ENCODE measurements at places on chromosomes 12 and 14. TPM values are rescaled to one million over a fixed set of nuclear protein-coding genes. Genes with fewer than 3 reads are reported as not detected.

DNA sequence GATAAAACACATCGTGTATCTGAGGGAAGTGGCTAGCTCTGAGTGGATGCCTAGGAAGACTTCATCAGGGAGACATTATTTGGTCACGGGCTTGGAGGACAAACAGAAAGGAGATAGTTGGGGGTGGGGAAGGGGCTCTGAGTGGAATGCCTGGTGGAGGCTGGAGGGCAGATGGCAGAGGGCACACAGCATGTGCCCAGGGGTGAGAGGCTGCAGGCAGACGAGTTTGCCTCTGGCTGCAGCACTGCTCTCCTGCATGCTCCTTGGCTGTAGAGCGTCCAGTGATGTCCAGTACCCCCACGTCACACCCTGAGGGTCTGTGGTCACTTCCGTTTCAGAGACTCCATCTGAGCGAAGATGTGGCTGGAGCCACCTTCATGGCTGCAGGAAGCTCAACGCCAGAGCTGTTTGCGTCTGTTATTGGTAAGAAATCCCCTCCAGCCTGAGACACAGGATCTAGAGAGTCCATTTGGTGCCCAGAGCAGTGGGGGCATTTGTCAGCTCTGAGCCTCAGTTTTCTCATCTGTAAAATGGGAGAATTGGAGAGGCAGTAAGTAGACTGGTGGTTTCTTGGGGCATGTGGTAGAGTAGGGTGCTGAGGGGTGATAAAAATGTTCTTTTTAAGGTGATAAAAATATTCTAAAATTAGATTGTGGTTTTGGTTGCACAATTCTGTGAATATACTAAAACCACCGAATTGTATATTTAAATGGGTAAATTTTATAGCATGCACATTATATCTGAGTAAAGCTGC, 71.7 kb upstream of the RIN3 start:
- DNase-seq, result no peak

- DNase-seq, result no peak
Measured at GRCh38 chr12:119730381-119730780, 62.4 kb downstream of the PRKAB1 start.

DNA sequence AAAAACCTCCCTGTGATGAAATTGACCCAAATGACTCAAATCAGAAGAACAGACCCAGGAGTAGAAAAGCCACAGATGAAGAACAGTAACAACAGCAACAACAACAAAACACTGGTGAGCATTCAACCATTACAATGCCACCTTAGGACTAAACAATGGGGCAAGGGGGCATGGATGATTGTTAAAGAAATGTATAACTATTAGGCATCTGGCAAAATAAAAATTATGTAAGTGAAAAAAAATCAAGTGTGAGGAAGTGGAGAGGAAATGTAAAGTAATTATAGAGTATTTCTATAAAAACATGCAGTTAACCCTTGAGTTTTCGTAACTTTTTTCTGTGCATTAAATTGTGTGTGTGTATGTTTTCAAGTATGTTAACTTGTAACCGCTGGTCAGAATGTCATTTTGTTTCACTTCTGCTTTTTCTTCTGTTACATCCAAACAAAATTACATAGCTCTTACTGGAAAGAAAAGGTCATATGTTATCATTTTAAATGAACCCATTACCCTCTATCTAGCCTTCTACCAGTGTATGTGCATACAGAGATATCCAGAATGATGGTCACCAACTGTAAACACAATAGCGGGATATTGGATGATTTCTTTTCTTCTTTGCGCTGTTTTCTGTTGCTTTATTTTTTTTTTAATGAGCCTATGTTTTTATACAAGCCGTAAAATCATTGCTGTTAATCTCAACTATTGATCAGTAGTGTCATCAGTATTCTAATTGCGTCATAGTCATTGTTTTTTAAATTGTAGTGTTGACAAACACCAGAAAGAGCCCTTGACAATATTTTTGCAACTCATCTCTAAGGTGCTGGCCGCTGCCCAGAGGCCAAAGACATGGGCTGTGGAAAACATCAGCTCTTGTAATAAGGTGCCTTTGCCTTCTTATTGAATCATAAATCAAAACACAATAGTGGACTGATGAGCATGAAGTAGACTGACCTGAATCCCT, 170.6 kb downstream of the CRADD start:
- no peak for DNase-seq

- DNase-seq, result no peak
Measured at GRCh38 chr14:52283099-52283498, 15.6 kb downstream of the PTGDR start.

DNA sequence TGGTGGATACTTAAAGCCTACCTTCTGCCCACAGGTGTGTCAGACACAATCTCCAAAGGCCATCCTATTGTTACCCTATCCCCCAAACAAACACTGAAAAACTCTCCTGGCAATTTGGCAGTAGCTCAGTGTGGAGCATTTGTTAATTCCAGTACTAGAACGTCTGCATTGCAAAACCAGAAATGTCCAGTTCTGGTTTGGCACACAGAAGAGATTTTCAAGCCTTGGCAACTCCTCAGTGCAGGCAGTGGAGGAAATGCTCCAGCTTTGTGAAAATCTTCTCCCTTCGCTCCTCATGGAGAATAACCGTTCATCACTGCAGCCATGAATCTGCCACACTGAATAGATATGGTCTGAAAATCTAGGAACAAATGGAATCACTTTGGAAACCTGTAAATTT, 5.3 kb upstream of the SOCS2 start:
- DNase-seq, result no peak

- DNase-seq, result no peak
Measured at GRCh38 chr14:35532783-35533356, 1.1 kb upstream of the INSM2 start.

DNA sequence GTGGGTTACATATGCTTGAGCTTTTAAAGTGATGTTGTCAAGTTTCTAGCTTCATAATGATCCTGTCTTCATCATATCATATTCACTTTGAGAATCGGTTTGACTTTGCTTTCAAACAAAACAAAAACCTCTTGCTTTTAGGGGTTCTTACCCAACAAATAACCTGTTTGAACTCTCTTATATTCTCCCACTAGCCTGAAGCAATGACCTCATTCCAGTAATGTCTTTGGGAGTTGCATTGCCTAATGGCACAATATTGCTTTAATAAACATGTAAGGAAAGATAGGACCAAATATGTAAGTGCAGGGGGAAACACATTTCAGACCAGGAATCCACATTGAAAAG, 27.7 kb downstream of the WBP11 start:
- DNase-seq, result no peak

DNA sequence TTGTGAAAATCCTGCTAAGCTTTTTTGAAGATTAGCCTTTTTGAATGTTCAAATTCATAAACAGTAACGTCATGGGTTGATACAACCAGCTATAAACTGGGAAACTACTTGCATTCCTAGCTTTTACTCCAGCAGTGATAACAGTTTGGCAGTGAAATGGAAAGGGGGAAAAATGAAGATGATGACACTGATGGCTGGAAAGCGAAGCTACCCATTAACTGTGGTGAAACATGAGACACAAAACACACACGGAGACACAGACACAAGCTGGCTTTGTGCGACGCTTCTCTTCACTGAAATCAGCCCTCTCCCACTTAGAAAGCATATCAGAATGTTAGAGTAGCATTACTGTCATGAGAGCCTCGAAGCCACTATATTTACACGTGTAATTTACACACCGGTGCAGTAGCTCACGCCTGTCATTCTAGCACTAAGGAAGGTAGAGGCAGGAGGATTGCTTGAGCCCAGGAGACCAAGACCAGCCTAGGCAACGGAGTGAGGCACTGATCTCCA, 15.7 kb downstream of the VPS37B start:
- DNase-seq, result no peak

- DNase-seq, result no peak
Measured at GRCh38 chr12:9784326-9784725, 23.6 kb upstream of the CD69 start.

DNA sequence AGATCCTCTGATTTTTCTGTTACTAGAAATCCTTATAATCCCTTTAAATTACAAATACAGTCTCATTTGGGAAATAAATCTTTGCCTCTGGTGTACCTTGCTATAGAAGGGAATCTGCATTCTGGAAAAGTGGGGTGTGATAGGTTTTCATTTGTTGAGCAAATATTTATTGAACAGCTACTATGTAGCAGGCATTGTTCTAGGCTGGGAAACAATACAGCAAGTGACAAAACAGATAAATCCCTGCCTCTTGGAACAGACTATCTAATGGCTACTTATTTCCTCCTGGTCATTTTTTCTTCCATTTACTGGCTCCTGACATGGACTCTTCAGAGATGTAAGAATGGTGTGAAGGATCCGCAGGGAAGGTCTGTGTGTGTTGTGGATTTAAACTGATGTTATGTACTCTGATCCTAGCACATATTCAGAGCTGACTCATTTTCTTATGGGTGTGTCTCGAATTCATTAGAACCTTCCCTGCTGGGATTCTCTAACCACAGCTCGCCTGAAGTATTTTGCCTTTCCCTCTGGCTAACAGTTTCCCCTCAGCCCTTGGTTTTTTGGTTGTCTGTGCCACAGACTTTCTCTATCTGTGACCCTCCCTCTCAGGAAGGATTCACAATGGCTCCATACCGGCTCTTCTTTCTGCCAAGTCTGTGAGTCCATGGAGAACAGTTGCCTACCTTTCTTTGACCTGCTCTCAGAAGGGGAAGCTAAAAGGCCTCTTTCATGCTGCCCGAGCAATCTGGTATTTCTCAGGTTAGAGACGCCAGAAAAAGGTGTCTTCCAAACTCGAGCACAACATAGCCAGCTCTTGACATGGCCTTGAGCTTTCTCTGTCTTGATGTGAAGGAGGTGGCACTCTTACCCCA, 53.7 kb downstream of the TMTC2 start:
- DNase-seq, result no peak

GRCh38 chr14:95156161-95157047, 925 bp downstream of the DICER1 start:
- no peak for DNase-seq

DNA sequence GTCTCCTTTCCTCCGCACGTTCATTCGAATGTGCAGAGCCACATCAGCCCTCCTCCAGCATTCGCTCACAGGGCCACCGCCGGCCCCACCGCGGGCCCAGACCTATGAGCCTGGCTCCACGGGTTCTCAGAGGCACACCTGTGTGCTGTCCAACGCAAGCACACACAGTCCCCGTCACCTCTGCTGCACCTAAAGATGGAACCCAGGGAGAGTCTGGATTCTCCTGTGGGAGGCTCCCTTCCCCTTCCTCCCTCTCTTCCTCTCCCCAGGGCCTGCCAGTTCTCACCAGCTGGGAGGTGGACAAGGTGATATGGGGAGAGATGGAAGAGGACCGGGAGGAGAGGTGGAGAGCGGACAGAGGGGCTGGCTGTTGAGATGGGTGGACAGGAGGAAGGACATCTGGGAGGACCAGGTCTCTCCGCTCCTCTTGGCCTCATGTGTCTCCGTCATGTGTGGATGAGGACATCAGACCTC, 4.9 kb upstream of the AQP6 start:
- DNase-seq, result no peak

GRCh38 chr14:94501588-94502516, 7.4 kb downstream of the SERPINA12 start:
- DNase-seq, result no peak

- DNase-seq, result no peak
Measured at GRCh38 chr12:8947737-8948136, 1.7 kb downstream of the M6PR start.

- no peak for DNase-seq
Measured at GRCh38 chr12:14471497-14471896, 96.2 kb downstream of the PLBD1 start.

- no peak for DNase-seq
Measured at GRCh38 chr14:53701108-53701875, 255.3 kb downstream of the BMP4 start.

- DNase-seq, result peak; percentile 65
Measured at GRCh38 chr12:4276524-4277204, 3.1 kb downstream of the CCND2 start.

- no peak for DNase-seq
Measured at GRCh38 chr12:92493816-92494215, 209.0 kb upstream of the PLEKHG7 start.

DNA sequence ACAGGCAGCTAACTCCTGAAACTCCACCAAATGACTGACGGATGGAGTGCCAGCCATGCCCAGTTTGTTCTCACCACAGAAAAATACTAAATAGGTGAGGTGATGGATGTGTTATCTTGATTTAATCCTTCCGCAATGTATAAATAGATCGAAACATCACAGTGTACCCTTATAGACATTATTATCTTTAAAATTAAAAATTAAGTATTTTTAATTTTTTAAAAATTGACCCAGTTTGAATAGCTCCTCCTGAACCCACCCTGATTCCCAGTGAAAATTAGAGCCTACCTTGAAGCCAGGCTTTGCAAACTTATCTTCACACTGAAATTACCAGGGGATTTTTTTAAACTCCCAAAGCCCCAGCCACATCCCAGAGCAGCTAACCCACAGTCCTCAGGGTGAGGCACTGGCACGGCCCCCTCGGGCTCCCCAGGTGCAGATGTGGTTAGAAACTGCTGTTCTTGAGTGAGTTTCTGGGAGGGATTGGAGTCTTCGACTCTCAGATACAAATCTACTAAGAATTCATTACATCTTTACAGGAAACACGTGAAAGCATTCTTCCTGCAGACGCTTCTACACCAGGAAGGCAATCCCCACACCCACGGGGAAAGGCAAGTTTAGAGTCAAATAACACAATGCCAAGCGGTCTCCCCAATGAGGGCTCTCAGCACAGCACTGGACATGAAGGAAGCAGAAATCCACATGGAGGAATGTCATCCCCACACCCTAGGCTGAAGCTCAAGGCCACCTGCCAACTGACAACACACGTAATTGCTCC, 126.4 kb downstream of the RIMBP2 start:
- no peak for DNase-seq

- no peak for DNase-seq
Measured at GRCh38 chr14:85040046-85040685, 489.8 kb upstream of the FLRT2 start.

CNTN1 gene
- total RNA-seq, result under 0.01 TPM

ACOT4 gene
- 0.29 TPM for total RNA-seq

SMCO2 gene
- 0.88 TPM for total RNA-seq

FOXG1 gene
- total RNA-seq, result not detected

TAS2R14 gene
- 5.5 TPM for total RNA-seq

ETNK1 gene
- 23.7 TPM for total RNA-seq

UNC119B gene
- 16.6 TPM for total RNA-seq

ADGRD1 gene
- not detected for total RNA-seq

MYRFL gene
- total RNA-seq, result not detected

MAP3K9 gene
- 2.6 TPM for total RNA-seq

ALX1 gene
- total RNA-seq, result not detected

TMEM117 gene
- total RNA-seq, result 8.5 TPM

PPM1H gene
- total RNA-seq, result 7.2 TPM

HOXC4 gene
- total RNA-seq, result 0.10 TPM

SRGAP1 gene
- total RNA-seq, result 16.4 TPM

RFX4 gene
- not detected for total RNA-seq

COCH gene
- total RNA-seq, result 1.8 TPM

LRTM2 gene
- total RNA-seq, result not detected

CISTR gene
- total RNA-seq, result not detected

INHBC gene
- total RNA-seq, result not detected

Measured in glomerular endothelial cell (primary cell).